Anterior cingulate cortex (tissue), 58 donors: ENCODE measurements at places on chromosomes 7 and 10.
A peak's percentile ranks its signal among the peaks of the same experiment; 100 is the strongest.

GRCh38 chr7:15798081-15798480, 111.6 kb upstream of the MEOX2 start:
- no peak for DNase-seq

GRCh38 chr10:80172896-80173295, 32.4 kb downstream of the ANXA11 start:
- DNase-seq: no peak

DNA sequence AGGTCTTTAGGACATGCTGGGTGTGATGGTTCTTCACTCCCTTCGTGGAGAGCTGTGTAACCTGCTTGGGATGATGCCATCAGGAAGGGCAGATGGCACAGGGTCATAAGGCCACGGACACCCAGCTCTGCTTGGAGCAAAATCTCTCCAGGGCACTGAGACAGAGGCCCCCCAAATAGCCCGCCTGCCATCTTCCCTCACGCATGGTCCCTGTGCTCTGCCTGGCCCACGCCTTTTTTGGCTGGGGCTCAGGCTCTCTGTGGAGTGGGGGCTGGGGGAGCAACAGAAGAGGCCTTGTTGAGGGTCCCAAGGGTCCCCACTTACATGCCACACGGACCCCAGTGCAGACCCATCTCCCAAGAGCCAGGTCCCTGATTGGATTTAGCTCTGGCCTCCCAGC, 93.3 kb upstream of the RET start:
- DNase-seq: no peak

- DNase-seq: no peak
Measured at GRCh38 chr7:35522697-35523096, 172.2 kb downstream of the HERPUD2 start.

DNA sequence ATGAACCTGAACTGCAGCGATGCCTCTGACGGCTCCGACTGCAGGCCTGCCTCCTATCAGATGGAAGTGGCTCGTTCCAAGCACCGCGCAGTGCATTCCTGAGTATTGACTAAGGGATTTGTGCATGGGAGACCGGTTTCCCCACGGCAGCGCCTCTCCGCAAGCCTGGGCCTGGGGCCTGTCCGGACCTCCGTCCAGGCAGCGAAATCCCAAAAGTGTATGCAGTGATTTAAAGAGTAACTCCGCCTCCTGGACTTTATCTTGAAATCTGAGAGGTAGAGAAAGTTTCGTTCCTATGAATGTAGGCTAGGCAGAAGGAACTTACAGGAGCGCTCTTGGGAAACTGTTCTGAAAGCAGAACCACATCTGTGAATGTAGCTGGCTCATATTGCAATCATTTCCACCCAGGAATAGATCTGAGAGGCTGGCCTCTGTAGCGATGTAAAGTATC, 106.2 kb upstream of the CELF2 start:
- peak; percentile 17 for DNase-seq

DNA sequence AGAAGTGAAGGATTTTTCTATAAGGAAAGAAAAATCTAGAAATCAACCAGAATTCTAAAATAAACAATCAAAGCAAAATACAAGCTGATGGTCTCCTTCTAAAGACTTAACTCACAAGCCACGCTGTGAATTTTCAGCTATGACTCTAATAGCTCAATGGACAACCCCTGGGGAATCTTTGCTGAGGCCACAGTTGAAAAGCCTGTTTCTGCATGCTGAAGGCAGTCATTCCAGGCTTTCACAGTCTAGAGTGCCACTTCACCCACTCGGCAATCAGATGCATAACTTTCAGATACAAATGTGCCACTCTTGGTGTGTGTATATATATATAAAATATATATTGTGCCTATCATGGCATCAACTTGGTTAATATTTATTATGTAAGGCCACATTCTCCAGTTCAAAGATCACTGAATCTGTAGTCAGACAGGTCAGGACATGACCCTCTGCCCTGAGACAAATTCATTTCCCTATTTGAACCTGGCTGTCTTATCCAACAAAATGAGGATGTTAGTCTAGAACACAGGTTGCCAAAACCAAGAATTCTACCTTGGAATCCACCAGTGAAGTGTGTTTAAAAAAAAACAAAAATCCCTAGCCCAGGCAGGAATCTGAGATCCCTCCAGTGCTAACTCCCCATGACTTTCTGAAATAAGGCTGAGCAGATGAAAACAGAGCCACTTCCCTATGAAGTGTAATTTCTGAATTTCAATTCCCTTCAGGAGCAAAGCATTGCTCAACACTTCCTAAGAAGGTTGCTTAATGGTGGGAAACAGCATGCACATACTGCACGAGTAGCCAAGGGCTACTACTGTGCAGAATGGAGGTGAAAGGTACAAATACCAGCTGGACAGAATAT, 9.9 kb downstream of the LIPA start:
- no peak for DNase-seq

GRCh38 chr10:80535671-80536360, 1.9 kb upstream of the SH2D4B start:
- no peak for DNase-seq

- DNase-seq: no peak
Measured at GRCh38 chr10:51311228-51311627, 236.9 kb downstream of the PRKG1 start.

GRCh38 chr10:77043420-77043763, 594.2 kb downstream of the KCNMA1 start:
- no peak for DNase-seq

DNA sequence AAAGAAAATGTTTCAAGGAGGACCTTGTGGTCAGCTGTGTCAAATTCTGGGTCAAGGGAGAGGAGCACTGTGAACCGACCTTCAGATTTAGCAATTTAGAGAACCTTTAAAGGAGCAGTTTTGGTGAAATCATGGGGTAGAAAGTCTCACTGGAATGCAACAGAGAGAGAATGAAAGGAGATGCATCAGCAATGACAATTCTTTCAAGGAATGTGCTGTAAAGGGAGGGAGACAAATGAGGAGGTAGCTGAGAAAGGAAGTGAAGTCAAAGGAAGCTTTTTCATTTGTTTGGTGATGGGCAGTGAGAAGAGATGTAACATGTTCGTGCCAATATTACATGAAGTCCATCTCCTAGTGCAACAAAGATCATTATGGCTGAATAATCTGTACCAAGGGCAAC, 166.0 kb downstream of the TSPAN12 start:
- DNase-seq: no peak

GRCh38 chr7:33355386-33355785, 226.0 kb downstream of the BBS9 start:
- no peak for DNase-seq

DNA sequence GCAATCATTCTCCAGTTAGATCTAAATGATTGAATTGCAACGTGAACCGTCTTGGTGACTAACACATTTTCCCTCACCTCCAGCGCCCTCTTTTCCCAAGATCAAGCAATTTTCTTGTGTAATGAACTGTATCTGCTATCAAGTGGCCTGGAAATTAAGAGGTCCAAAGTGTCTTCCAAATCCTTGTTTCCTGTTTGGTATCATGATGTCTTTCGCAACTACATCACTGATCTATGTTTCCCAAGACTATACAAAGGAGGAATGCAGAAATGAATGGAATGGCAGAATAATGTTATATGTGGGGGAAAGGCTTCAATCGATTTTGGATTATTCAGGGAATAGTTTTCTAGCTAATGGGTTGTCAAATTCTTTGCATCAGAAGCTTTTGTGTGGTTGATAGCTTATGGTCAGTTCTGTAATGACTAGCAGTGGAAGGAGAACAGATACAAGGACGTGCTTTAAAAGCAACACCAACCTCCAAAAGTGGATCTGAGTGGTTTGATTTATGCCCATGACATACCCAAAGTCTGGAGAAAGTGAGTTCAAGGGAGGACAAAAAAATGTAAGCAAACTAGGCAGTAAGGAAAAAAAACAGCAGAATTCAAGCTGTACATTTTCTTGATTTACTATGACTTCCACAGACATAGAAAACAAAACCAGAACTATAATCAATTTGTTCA, 14.6 kb upstream of the ZEB1 start:
- no peak for DNase-seq

DNA sequence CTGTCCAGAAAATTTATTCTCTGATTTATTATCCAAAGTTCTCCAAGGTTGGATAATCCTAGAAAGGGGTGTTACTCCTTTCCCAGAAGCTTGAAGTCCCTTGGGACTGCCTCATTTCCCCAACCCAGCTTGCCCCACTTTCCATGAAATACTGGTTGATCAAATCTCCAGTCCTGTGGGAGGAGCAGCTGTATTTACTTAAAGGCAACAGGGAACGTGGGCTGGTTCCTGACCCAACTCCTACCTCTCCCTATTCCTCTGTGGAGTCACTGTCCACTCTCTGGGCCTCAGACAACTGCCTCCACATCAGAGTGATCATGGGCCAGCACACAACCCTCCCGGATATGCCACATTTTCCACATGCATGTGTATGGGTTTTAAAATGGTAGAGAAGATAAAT, 166.2 kb upstream of the PRR15 start:
- no peak for DNase-seq

DNA sequence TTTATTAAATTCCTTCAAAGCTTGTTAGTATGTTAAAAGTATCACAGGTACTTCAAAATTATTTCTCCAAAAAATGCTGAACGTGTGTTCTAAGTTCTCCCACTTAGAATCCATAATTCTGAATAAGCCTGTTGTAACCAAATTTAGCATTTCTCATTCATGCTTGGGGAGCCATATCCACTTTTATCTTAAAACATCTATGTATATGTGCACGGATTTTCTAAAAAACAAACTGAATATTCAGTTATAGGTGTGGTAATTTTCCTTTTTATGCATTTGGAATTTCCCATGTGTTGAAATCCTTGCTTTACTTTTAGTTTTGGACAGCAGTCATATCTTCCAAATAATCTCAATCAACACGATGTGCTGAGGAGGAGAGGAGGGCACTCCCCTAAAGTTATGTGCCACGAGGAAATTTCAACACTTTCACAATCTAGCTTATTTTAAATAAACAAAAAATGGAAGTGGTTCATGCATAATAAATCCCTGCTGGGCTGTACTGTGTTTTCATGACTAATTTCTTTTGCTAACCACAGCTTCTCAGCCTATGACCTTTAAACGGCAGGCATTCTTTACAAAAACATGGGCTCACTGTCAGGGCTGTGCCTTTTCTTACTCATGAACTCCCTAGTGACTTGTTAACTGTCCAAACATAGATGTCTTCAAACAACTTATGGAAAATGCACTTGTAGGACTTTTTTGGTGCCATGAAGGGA, 380.3 kb upstream of the SEMA3C start:
- DNase-seq: no peak

- no peak for DNase-seq
Measured at GRCh38 chr7:36854652-36855051, 130.4 kb upstream of the AOAH start.

GRCh38 chr10:121999301-121999700, 10.3 kb downstream of the TACC2 start:
- DNase-seq: no peak

- no peak for DNase-seq
Measured at GRCh38 chr10:416091-416515, 273.4 kb downstream of the DIP2C start.

- DNase-seq: no peak
Measured at GRCh38 chr10:6847561-6847960, 267.5 kb upstream of the PRKCQ start.

GRCh38 chr10:48291190-48291589, 15.3 kb upstream of the MAPK8 start:
- DNase-seq: no peak

- no peak for DNase-seq
Measured at GRCh38 chr7:151867912-151868311, 9.0 kb downstream of the PRKAG2 start.

DNA sequence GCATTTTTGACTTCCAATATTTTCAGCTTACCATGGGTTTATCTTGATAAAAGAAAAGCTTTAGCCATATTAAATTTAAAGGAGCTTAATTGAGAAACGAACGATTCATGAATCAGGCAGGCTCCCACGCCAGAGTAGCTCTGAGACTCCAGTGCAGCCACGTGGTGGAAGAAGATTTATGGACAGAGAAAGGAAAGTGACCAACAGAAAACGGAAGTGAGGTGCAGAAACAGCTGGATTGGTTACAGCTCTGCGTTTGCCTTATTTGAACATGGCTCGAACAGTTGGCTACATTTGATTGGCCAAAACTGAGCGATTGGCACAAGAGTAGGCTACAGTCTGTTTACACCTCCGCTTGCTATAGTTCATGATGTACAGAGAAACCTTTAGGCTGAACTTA, 395.4 kb downstream of the GATA3 start:
- no peak for DNase-seq

DNA sequence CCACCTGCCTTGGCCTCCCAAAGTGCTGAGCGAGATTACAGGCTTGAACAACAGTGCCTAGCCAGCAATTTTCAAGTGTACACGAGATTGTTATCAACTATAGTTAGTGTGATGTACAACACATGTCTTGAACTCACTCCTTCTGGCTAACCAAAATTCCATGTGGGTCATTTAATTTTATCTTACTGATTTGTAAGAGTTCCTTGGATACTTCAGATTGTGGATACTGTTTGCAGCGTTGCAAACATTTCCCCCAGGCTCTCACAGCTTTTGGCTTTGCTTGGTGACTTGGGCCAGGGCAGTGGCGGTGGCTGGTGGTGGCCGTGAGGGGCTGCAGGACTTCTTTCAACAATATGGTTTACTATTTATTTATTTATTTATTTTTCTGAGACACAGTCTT, 8.5 kb upstream of the TMEM270 start:
- no peak for DNase-seq

DNA sequence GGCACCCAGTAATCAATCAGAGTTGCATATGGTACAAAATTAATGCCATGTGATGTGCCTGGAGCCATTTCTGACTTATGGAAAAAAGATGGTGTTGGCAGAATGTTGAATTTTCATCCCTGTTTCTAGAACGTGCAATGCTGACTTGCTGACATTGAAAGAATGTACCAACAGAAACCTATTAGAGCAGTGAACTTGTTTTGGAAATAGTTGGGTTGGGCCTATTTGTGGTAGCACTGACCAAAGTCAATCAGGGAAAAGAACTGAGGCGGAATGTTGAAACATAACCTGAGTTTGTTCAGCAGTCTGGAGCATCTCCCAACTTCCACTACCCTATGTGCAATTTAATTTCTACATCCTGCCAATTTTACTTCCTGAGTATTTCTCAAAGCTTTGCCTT, 11.7 kb upstream of the KIAA1217 start:
- no peak for DNase-seq

- DNase-seq: no peak
Measured at GRCh38 chr7:7817748-7818147, 99.3 kb upstream of the RPA3 start.
